ENCODE measurements at places on chromosomes 2 and 18.

DNA sequence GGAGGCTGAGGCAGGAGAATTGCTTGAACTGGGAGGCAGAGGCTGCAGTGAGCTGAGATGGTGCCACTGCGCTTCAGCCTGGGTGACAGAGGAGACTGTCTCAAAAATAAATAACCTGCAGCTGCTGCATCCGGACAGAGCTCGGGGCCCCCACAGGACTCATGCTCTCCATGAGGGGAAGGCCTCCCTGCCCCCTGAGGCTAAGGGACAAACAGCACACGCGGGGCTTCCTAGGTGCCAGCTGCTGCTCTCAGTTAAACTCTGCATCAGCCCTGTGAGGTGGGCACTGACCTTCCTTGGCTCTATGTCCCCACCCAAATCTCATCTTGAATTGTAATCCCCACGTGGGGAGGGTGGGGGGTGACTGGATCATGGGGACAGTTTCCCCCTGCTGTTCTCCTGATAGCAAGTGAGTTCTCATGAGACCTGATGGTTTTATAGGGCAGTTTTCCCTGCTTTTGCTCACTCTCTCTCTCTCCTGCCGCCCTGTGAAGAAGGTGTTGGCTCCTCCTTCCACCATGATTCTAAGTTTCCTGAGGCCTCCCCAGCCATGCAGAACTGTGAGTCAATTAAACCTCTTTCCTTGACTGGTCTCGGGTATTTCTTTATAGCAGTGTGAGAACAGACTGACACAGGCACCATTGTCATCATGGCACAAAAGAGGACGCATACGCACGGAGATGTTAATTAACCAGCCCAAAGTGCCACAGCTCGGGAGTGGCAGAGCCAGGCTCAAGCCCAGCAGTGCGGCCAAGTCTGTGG, 49.9 kb upstream of the TAF1B start:
- DNase-seq, result no peak

DNA sequence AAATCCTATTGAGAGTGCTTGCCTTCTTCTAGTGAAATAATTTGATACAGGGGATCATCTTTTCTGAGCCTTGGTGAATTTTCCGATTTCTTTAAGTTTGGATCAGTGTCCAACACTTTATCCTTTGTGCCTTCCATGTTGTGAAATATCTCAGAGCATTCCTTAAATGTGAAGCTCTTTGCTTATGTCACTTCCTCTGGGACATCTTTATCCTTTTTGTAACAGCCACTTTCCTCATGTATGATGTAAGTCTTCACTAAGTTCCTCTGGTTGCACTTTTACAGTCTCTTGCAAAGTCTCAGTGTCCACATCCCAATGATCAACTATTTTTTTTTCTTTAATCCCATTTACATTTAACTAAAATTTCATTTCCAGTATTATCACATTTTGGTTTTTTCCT, 254.2 kb downstream of the EN1 start:
- no peak for DNase-seq

DNA sequence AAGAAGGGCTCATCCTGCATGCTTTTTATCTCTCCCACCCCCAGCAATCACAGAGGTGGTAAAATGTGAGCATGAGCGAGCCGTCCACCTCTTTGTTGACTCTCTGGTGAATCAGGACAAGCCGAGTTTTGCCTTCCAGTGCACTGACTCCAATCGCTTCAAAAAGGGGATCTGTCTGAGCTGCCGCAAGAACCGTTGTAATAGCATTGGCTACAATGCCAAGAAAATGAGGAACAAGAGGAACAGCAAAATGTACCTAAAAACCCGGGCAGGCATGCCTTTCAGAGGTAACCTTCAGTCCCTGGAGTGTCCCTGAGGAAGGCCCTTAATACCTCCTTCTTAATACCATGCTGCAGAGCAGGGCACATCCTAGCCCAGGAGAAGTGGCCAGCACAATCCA, 19.5 kb downstream of the LIPG start:
- no peak for DNase-seq

DNA sequence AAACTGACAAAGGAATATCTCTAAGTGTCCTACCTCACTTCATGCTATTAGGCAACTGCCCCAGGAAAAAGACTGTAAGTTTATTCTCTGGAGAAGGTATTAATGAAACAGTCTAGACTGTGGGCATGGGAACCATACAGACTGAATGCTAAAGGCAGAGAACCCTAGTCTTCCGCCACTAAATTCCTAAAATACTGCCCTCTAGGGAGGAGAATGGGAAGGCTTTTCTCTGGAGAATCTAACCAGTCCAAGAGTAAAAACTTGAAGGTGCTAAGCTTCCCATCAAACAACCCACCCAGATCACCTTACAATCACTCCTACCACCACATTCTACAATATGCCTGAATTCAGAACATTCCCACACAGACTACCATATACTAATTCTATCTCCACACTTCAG, 3.4 kb downstream of the SRBD1 start:
- no peak for DNase-seq

- no peak for DNase-seq
Measured at GRCh38 chr18:8943900-8944870, 158.3 kb upstream of the NDUFV2 start.

DNA sequence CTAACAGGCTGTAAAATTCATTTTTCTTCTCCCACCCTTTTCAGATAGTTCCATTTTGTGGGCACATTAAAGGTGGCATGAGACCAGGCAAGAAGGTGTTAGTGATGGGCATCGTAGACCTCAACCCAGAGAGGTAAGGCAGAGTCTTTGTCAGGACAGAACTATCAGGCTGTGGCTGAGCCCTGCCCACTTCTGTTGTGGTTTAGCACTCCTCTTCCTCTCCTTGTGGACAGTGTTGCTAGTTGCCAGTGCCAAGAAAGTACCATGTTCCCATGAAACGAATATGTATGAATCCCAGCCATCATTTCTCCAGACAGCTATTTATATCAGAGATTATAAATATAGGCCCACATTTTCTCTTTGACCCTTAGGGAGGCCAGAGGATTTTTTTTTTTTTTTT, 1.6 kb downstream of the LGALSL start:
- no peak for DNase-seq

GRCh38 chr2:200356321-200356720, 49.8 kb downstream of the SPATS2L start:
- DNase-seq, result no peak

DNA sequence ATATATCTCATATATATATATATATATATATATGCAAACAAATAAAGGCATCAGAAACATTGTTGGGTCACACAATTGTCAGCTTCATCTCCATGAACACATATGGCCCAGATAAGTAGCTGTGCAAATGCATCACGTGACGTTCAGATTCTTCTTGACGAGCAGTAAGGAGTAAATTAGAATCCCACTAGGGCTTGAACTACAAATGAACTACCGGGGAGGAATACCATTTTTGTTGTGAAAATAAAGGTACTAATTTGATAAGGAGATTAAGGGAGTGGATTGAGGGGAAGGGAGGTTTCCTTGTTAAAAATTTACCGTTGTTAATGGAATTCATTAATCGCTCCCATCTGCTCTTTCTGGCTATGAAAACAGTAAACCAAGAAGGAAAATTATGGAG, 186.5 kb upstream of the COPS8 start:
- no peak for DNase-seq

DNA sequence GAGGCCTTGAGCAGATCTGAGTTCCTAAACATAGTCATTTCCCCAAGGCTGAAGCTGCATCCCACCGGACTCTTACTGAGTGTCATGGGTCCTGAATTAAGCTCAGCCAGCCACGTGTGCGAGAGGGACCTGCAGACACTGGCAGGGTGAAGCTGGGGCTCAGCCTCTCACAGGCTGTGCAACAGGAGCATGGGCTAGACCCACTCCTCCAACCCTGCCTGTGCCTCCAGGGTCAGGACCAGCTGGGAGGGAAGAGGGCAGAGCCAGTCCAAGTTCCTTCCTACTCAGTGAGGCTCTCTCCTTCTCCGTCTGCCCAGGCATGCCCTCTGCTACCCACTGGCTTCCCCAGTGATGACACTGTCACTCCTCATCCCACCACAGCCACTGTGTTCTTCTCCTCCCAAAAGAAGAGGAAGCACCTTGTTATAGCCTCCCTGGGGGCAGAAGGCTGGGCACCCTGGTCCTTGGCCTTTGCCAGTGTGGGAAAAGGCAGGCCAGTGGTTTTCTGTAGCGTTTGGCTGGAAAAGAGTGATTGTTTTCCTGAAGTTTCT, 78.9 kb downstream of the KCNF1 start:
- no peak for DNase-seq

DNA sequence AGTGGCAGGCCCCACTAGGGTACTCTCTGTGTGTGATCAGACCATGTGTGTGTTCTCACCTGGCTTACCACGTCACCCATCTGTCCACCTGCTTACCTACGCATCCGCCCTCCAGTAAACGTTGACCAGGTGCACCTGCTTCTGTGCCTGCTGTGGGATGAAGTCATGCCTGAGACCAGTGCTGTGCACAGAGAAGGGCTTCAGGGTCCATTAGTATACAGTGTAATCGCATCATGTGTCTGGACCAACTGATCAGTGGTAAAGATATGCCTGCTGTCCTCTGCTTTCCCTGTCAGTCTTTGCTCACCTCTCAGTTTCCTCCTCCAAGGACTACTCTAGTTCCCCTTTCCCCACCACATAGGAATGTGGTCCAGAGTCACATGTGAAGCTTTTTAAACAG, 109.3 kb downstream of the FHOD3 start:
- no peak for DNase-seq

GRCh38 chr2:152238016-152238415, 62.5 kb upstream of the STAM2 start:
- DNase-seq, result no peak

- no peak for DNase-seq
Measured at GRCh38 chr18:59232309-59233016, 12.5 kb downstream of the GRP start.

DNA sequence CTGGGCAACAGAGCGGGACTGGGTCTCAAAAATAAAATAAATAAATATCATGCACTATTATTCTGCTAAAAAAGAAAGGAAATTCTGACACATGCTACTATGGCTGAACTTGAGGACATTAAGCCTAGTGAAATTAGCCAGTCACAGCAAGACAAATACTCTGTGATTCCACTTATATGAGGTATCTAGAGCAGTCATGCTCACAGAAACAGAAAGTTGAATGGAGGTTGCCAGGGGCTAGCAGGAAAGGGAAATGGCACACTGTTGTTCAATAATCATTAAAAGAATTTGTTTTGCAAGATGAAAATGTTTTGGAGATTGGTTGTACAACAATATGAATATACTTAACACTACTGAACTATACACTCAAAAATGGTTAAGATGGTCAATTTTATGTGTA, 60.8 kb downstream of the NCKAP1 start:
- no peak for DNase-seq
